Activated naive CD4-positive, alpha-beta T cell treated with anti-CD3 and anti-CD28 coated beads, Interleukin-2, amount 50 U/mL, for 72 hours (primary cell): ENCODE measurements at places on chromosomes 2 and 18. TPM values are rescaled to one million over a fixed set of nuclear protein-coding genes. Genes with fewer than 3 reads are reported as not detected.

- no peak for DNase-seq
These were observed 228.9 kb downstream of the BCL11A start for GRCh38 chr2:60324536-60324935.

GRCh38 chr2:137676346-137676745, 287.9 kb upstream of the HNMT start:
- no peak for DNase-seq

GRCh38 chr18:36376361-36376760, 78.8 kb downstream of the FHOD3 start:
- no peak for DNase-seq

DNA sequence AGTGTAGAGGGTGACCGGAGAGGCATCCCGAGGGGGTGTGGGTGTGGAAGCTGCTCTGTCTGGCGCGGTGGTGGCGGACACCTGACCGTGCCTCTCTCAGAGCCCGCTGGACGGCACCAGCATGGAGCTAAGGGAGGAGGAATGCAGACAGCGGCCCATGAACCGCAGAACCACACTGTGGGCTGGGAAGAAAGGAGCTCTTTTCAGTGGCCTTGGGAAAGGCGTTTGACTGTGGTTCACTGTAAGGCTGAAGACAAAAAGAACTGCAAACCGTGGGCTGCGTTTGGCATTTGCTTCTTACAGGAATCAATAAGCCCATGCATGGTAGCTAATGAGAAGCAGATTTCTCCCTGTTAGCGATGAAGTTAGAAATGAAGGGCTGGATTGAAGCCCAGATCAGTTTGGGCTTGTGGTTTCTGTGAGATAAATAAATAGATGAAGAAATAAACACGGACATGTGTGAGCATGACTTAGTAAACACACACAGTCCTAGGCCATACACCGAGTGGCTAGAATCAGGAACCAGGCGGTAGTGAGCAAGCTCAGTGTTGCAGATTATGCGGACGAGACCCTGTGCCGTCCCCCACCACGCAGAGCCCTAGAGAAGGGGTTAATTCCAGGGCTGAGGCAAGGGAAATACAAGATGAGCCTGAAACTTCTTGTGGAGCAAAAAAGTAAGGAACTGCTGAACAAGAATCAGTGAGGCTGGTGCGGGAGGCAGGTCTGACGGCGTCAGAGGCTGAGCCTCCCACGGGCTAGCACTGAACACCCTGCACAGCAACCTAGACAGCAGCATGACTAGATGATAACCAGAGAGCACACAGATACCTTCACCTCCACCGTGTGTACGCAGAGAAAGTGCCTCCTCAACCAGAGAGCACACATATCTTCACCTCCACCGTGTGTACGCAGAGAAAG, 29.3 kb upstream of the NFATC1 start:
- no peak for DNase-seq

GRCh38 chr2:66576561-66577320, 141.8 kb downstream of the MEIS1 start:
- DNase-seq: no peak

- DNase-seq: peak; percentile 18
These were observed 57.4 kb downstream of the TRPM8 start for GRCh38 chr2:233974530-233975071.

- DNase-seq: no peak
These were observed 97.7 kb downstream of the DGKD start for GRCh38 chr2:233451950-233452349.

DNA sequence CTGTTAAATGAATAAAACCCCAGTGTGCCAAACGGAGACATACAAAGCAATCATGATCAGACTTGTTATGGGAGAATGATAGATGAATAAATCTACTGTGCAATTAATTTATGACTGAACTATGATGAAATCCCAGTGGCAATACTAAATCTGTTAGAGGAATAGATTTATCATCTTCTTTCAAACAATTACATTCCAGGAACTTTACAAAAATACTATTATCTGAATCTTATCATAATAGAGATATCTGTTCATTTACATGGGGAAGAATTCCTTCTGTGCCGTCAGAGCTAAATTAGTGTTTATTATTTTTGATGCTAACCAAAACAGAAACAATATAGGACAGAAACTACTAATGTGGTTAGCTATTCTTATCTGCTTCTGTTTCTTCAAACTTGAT, 208.5 kb downstream of the CAMKMT start:
- DNase-seq: no peak

DNA sequence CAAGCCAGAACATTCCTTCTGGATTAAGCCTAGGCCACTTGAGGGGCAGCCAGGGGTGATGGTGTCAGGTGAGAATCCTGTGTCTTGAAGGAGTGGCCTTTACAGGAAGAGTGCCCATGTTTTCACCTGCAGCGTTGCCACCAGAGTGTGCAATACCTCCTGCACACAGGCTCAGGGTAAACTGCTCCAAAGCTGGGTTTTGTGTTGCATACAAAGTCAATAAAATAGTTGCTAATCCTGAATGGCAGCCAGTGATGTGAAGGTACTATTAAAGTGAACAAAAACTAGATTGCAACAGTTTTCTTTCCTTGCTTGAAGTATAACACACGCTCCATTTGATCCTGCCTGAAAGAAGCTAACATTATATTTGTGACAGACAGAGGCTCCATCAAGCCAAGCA, 64.4 kb upstream of the NRP2 start:
- no peak for DNase-seq

GRCh38 chr2:24820598-24821432, 27.6 kb downstream of the CENPO start:
- DNase-seq: no peak

DNA sequence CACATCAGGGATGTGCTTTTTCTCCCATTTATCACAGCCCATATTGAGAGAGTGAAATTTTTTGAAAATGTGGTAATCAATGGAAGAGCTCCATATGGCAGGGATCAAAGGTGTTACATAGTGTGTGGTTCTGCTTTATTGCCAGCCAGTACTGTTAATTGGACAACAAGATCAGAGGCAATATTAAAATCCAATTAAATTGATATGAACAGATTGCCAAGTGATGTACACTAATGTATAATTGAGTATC, 338.9 kb downstream of the BCL11A start:
- DNase-seq: no peak

DNA sequence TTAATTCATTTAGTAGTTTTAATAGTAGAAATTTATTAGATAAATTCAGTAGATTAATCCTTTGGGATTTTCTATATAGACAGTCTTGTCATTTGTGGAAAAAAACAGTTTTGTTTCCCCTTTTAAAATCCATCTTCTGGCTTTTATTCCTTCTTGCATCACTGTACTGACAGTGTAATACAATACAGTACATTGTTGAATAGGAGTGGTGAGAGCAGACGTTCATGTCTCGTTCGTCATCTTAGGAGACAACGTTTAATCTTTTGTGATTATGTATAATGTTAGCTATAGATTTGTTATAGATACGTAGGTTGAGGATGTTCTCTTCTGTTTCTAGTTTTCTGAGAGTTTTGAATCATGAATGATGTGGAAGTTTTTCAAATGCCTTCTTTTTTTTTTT, 61.8 kb downstream of the NCOA1 start:
- DNase-seq: no peak

DNA sequence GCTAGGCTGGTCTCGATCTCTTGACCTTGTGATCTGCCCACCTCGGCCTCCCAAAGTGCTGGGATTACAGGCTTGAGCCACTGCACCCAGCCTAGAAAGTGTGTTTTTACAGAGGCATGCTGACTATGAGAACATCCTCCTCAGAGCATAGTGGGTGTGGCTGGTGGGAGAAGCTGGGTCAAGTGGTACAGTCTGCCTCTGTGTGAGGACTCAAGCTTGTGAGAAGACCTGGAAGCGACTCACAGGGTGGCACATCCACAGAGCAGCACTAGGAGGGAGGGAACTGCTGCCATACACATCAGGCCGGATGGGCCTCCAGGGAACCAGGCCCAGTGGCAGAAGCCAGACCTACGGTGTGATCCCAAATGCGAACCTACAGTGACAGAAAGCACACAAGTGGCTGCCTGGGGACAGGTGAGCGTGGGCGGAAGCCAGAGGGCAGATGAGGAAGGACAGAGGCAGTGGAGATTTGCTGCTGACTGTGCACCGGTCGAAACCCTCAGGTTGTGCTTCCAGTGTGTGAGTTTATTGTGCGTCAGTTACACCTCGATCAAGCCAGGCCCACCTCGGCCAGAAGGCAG, 8.9 kb downstream of the ARHGEF4 start:
- DNase-seq: no peak

GRCh38 chr2:66494708-66495107, 59.8 kb downstream of the MEIS1 start:
- no peak for DNase-seq

- DNase-seq: no peak
These were observed 1.4 kb downstream of the ZBTB14 start for GRCh38 chr18:5294113-5294456.

DNA sequence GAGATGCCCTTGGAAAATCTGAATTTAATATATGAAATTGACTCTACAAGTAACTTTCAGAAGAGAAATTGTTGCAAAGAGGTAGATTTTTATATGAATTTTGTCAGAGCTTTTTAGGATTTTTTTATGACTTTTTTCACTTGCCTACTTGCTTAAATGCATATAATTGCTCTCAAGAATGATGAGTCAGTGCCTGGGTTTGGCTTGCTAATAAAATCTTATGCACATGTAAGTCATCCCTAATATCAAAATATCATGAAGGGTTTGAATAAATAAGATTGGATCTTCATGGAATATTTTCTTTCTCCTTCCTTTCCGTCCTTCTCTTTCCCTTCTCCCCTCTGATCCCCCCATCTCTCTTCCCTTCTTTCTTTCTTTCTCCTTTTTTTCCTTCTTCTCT, 354.1 kb downstream of the TXNL1 start:
- no peak for DNase-seq

GRCh38 chr2:15040429-15041084, 408.0 kb downstream of the LRATD1 start:
- no peak for DNase-seq

- DNase-seq: no peak
These were observed 257.3 kb downstream of the ATAD2B start for GRCh38 chr2:23669413-23670244.

DNA sequence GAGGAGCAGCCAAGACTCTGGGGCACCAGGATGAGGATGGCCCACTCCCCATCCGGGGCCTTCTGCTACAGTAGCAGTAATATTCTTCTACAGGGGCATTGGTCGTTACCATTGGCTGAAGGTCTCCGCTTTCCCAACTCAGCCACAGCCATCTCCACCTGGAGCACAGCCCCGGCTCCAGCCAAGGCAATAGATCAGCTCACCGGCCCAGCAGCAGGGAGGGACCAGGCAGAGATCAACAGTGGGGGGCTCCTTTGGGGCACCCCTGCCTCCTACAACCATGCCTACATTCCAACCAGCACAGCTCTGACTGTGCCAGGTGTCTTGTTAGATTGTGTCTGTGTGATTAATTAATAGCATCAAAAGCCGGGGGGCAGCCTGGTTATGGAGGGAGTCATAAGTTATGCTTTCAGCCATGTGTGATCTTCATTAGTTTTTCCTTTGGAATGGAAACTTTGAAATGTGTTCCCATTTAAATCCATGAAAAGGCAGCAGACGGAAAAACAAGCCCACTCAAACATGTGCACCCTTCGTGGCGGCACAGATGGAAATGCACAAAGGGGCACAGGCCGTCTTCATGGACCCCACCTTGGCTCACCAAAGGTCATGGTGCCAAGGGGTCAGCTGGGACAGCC, 68.6 kb upstream of the BZW1 start:
- no peak for DNase-seq

DNA sequence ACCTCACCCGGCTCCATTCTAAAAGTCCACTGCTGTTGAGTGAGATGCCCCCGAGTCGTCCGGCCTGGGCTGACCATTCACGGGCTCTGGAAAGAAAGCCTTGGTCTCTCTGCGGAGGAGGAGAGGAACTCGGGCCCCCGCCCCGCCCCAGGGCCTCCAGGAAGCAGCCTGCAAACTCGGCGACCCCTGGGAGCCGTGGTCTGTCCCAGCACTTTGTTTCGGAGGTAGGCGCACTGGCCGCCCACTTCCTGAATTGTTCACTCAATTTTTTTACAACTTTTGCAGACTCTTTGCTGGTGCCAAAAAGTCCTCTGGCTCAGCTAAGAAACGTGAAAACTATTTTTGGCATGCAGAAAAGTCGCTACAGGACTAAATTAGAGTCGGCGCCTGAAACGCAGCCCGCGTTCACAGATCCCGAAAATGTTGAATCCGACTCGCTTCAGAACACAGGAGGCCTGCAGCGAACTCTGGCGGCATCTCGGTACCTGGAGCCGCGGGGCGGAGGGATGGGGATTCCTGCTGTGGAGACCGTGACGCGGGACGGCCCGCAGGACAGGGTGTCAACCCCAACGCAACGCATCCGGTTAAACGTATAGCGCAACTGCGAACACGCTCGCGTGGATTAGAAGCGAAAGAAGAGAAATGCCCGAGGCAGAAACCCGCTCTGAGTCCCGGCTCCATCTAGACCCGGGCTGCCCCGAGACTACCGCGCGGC, 1.5 kb downstream of the PXDN start:
- DNase-seq: peak; percentile 13

GRCh38 chr2:52532956-52533355, 1234.6 kb upstream of the CHAC2 start:
- no peak for DNase-seq

GRCh38 chr2:2837746-2838547, 506.9 kb upstream of the MYT1L start:
- no peak for DNase-seq

DNA sequence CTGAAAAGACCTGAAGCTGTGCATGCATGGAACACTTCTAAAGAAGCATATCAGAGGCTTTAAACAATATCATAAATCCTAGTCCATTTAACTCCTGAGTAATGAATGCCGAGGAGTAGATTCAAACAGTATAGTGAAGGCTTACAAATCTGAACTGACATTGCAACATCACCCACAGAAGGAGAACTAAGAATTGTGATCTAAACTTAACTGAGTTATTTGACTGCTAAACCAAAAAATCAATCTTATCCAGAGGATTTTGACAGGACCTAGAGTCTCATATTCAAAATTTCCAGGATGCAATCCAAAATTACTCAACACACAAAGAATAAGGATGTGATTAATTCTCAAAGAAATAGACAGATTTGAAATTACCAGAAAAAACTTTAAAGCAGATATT, 181.0 kb downstream of the SLC39A10 start:
- no peak for DNase-seq

DNA sequence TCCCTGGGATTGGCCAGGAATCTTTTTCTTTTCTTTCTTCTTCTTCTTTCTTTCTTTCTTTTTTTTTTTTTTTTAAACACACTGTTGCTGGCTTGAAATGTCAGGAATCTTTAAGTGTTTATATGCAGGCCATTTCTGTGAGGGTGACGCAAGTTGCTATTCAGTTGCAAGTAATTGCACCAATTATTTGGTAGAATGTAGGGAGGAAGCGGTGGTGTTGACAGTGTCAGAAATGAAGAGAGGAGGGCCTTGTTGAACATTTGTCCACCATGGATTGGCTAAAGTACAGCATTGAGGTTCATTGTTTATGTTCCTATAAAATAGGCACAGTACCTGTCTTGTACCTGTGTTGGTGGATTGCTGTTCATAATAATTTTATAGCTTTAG, 6.5 kb downstream of the RPIA start:
- DNase-seq: no peak

GRCh38 chr2:107728586-107728985, 98.1 kb upstream of the RGPD4 start:
- no peak for DNase-seq

The GNAL gene
- 0.53 TPM for total RNA-seq

The GKN2 gene
- not detected for total RNA-seq

The GALNT14 gene
- 1.2 TPM for total RNA-seq

The CYP27A1 gene
- total RNA-seq: 0.18 TPM

The TMEM200C gene
- total RNA-seq: not detected

The ACTG2 gene
- total RNA-seq: 0.27 TPM

The HOXD13 gene
- not detected for total RNA-seq

The CAPN13 gene
- total RNA-seq: not detected

The SCYGR4 gene
- total RNA-seq: not detected

The CCL20 gene
- 3.4 TPM for total RNA-seq

The STPG4 gene
- total RNA-seq: 0.55 TPM
